Stimulated activated CD4-positive, alpha-beta T cell treated with anti-CD3 and anti-CD28 coated beads, Interleukin-15, amount 100 ng/mL, for 1 hour (primary cell): ENCODE measurements at places on chromosomes 4 and X.

DNA sequence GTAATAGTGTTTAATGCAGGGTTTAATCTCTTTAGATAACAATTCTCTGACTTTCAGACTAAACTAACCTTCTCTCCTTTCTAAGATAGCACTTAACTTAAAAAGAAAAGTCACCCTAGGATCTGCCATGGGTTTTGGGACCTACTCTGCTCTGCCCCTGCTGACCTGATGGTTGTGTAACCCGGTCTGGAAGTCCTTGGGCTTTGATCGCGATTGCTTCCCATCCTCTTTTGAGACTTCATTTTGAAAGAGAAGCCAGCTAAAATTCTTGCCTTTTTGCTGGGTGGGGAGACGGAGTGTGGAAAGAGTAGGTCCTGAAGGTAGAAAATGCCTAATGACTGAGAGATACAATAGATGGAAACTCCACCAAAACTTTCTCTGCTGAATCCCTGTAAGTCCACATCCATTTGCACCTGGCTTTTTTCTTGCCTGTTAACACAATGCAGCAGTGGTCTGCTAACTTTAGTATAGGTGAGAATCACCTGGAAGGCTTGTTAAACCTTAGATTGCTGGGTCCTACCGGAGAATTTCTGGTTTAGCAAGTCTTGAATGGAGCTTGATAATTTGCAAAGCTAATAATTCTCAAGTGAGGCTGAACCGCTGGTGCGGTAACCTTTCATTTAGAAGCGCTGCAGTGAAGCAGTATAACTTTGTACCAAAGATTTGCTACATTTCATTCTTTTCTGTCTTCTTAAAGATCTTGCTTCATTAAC lies 45.6 kb upstream of the CCSER1 start:
- DNase-seq: no peak

DNA sequence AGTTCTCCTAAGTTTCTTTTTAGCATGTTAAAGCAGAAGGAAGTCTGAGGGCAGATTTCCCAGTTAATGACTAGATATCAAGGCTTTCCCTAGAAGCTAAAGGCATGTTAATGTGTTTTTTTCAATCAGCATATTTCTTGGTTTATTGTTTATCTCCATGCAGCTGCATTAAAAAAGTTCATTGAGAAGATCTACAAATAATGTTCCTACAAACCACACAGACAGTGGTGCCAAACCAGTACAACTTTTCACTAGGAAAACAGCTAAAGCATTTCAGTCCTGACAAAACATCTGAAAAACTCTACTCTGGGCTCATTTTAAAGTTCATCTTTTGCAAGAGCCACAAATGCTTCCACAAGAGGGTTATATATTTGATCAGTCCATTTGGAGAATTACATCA lies 320.0 kb downstream of the ADGRL3 start:
- DNase-seq: no peak

GRCh38 chr4:184362396-184362795 lies 112.0 kb downstream of the IRF2 start:
- no peak for DNase-seq

GRCh38 chr4:70709611-70710205 lies 12.1 kb upstream of the RUFY3 start:
- DNase-seq: no peak

GRCh38 chr4:107760281-107760947 lies 40.4 kb upstream of the PAPSS1 start:
- no peak for DNase-seq

GRCh38 chr4:59535541-59535940 lies 1664.6 kb upstream of the ADGRL3 start:
- DNase-seq: no peak

- no peak for DNase-seq
Measured at GRCh38 chr4:138259824-138260223, 17.7 kb upstream of the SLC7A11 start.

DNA sequence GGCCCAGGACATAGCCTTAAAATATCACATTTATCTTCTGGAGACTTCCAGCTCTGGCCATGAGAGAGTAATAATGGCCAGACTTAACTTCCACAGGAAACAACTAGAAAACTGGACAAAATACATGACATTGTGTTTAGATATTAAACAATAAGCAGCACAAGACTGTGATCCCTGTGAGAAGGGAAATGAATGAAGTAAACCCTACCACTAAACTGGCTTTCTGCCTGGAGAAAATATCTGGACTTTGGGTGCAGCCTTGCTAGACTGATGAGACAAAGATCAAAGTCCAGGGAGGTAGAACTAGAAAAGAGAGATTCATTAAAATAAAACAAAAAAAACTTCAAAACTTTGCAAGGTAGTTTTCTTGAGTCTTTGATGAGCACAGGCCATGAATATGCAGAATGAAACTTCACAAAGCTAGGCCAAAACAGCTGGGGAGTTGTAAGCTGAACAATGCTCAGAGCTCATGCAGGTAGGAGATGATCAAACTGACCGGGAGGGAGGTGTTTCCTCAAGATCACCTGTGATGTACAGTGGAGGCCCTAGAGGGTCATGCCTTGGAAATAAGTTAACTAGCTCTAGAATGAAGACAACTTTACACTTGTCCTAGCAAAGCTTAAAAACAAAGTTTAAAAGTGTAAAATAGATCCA lies 147.0 kb upstream of the SH3RF1 start:
- DNase-seq: no peak

- no peak for DNase-seq
Measured at GRCh38 chr4:145482209-145483037, 770 bp downstream of the SMAD1 start.

- no peak for DNase-seq
Measured at GRCh38 chr4:136369073-136369472, 1163.2 kb downstream of the PCDH18 start.

- no peak for DNase-seq
Measured at GRCh38 chr4:142091691-142092182, 455.4 kb downstream of the IL15 start.

- DNase-seq: no peak
Measured at GRCh38 chr4:148849581-148849980, 407.4 kb upstream of the NR3C2 start.

DNA sequence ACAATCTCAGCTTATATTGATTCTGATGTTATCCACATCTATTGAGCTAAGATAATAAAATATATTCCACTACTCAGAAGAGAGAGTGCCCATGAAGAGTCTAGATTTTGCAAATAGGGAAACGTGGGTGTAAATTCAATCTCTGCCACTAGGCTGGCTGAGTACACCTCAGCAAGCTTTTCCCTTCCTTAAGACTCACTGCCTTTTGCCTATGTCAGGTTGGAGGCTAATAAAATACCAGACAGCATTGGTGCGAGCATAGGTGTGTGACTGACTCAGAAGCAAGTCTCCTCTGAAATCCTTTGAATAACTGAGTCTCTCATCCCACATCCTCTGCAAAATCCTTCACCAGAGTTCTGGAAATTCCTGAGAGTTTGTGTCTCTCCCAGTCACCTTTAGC lies 405.4 kb upstream of the CPEB2 start:
- no peak for DNase-seq

- DNase-seq: no peak
Measured at GRCh38 chrX:8432396-8432795, 32.2 kb upstream of the VCX3B start.

GRCh38 chr4:161892951-161893350 lies 270.8 kb downstream of the FSTL5 start:
- DNase-seq: no peak

DNA sequence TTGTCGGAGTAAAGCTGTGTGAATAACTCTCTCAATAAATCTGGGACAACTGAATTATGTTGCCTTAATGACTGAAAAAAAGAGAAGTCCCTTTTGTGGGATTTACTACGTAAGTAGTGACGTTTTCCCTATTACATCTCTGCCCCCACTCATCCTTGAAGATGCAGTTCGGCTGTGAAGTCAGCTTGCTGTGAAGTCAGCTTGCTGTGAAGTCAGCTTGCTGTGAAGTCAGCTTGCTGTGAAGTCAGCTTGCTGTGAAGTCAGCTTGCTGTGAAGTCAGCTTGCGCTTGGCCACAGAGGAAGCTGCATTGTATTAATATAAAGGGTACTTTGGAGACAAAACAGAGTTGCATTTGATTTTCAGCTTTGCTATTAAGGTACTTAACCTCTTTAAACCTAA lies 8.0 kb upstream of the VAMP7 start:
- DNase-seq: no peak

GRCh38 chrX:11480626-11481025 lies 185.1 kb downstream of the ARHGAP6 start:
- DNase-seq: no peak

DNA sequence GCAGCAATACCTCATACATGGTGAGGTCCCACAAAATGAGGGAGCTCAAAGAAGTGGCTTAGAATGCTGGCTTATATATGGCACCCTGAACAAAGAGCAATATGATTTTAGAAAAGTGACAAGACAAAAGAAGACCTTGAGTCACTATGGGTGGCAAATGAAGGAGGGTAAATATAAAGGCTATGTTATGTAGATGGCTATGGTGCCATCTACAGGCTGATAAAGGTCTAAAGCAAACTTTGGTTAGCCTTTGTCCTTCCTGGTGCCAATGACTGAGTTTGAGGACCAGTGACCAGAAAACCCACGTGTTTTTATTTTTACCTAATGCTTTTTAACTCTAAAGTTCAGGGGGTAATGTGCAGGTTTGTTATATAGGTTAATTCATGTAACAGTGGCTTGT lies 151.8 kb downstream of the CCNG2 start:
- no peak for DNase-seq

GRCh38 chr4:64146030-64146429 lies 263.2 kb downstream of the TECRL start:
- no peak for DNase-seq

DNA sequence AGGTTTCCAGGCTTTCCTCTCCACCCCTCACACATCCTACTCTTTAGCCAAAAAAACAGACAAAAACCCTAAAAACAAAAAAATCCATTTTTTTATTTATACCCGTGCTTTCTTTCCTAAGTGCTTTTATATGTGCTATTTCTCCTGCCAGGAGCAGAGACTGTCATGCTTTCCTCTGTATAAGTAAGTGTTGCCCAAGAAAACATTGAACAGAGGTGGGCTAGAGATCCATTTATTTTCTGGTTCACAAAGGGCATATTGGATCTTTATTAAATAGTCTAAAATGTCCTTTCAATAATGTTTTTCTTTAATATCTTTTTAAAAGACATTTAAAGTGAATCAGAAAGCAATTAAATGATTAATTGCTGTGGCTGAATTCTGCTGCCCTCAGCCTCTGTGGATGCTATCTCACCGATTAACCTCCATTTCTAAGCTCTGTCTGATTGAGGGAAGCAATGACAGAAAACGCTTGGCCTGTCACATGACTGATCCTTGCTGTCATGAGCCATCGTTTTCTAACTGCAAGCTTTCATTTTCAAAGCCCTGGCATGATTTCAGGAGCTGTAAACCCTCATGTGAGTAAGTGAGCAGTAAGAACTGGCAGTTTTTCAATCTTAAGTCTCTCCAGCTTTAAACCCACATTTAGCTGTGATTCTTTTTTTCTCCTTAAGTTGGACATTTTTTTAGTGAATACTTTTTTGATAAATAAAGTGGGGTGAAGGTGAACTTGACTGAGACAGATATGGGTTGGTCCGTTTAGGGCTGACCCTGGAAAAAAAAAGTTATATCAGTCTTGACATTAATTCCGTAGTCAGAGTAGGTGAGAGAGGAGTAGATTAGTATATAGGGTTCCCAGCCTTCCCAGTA lies 180.7 kb upstream of the PGRMC2 start:
- no peak for DNase-seq

- DNase-seq: peak; percentile 4
Measured at GRCh38 chrX:135931644-135932487, 38.4 kb downstream of the SAGE1 start.

GRCh38 chrX:133482056-133482952 lies 67.0 kb upstream of the GPC4 start:
- no peak for DNase-seq

DNA sequence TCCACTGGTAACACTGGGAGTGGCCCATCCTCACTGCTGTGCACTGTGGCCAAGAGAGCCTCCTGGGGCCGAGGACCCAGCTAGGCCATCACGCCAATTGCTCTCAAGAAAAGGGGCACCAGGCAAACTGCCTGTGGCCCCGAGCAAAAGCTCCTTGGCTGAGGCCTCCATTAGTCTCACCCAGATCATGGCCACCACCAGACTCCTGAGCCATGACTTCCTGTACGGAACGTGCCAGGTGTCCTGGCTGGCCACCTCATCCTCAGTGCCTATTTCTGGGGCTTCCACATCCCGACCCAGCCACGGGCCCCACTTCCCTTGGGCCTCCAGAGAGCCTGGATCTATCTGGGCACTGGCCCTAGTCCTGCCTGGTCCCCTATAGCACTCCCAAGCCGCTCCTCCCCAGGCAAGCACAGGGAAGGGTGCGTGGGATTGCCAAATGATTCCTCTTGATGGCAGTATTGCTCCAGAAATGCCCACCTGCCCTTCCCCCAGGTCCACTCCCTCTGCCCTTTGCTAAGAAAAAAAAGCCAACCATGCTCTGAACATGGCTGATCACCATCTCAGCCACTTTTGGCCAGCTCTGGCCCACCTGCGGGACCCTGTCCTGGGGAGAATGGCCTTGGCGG lies 212.6 kb upstream of the AGTR2 start:
- no peak for DNase-seq

DNA sequence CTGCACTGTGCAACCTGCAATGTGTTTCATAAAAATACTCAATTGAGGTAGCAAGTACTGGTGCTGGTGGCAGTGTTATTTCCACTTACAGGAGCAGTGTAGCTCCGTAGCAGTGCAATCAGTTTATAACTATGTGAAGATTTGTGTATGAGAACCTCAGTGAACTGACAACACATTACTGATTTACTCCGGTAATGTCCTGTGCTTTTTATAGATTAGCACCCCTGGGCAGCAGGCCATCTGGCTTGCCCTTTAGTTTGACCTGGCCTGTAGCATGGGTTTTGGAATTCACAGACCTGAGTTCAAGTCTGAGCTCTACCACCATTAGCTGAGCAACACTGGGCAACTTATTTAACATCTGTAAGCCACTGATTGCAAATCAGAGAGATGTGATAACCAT lies 78.6 kb upstream of the GBA3 start:
- no peak for DNase-seq

GRCh38 chr4:7800410-7800809 lies 139.3 kb downstream of the AFAP1 start:
- DNase-seq: no peak

GRCh38 chr4:140091305-140091704 lies 62.7 kb downstream of the MAML3 start:
- no peak for DNase-seq

- no peak for DNase-seq
Measured at GRCh38 chrX:65677954-65678469, 10.6 kb downstream of the MSN start.

DNA sequence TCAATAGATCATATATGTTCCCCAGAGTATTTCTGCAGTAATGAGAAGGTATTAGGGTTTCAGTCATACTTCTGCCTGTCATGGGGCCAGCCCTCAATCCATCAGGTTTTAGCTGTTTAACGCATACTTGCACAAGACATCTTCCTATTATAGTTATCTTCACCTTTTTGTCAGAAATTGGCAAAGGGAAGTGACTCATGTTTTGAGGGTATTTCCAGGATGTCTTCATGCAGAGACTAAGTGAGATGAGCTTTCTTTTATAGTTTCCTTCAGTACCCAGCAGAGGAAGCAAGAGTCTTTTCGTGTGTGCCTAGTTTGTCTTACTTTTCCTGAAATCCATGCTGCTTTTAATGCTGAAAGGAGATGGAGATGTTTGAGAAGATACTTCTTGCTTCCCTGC lies 9.5 kb downstream of the CSTF2 start:
- no peak for DNase-seq
